NCI-H69 (cell line): ENCODE measurements at places on chromosomes 13 and 19.

DNA sequence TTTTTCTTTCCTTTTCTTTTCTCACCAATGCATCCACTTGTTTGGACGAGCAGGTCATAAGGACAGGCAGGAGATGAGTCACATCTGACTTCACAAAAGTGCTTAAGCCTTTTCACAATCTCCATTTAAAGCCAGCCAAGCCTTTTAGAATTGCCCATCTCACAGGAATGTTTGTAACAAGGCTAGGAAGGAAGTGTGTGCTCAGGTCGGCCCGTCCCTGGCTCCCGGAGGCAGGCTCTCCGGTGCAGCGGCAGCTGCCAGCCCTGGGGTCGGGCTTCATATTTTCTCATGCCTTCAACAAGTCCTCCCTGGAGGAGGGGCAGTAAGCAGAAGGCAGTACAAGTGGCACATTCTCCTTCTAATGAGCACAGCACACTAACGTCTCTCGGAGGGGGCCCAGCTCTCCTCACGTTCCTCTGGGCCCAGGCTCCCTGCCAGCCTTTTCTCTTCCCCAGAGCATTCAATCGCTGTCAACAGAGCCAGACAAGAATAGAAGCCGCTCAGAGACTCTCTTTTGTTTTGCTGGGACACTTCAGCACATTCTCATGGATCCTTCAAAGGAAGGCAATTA is 180.5 kb downstream of the COL4A1 start:
- DNase-seq = no peak

DNA sequence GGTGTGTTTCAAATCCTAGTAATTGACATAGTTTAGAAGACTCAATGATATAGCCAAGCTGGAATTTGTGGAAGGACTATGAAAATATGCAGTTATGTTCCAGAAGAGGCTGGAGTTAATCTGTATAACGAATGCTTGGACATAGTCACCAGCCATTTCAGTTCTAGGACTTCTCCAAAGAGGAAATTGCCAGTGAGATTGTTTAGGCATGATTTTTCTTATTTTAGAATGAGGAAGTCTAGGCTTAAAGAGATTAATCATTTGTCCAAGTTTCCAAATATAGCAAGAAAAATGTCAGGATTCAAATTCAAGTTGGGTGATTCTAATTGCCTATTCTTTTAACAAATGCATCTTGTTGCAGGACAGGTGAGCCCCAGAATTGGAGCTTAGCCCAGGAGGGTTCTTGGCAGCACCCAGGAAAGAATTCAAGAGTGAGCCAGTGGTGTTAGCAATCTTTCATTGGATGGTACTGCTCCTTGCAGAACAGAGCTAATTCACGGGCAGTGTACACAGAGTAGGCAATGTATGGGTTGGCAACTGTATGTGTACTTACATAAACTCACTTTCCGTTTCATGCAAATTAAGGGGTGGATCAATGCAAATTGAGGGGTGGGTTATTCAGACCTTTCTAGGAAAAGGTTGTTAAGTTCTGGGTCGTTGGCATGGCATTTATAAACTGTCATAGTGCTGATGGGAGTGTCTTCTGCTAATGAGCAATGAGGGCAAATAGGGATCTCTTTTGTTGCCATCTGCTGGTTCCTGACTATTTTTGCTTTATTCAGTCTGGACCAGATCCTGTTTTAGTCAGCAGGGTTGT is 763.1 kb upstream of the SLITRK1 start:
- peak; percentile 73 for DNase-seq

DNA sequence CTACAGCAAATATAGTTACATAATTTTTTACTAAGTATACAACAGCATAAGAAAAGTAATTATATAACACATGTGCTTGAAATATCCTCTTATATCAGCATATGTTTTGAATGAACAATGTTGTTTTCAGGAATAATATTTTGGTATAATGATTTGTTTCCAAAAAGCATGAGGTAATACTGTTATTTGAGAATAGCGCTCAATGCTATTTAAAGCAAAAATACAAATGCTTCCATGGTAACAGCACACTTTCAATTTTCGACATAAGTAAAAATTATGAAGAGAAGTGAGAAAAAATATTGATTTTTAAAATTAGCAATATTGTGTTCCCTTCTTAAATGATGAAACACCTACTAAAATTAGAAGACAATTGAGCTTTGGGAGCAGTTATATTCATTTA is 715.9 kb upstream of the ATXN8OS start:
- no peak for DNase-seq

DNA sequence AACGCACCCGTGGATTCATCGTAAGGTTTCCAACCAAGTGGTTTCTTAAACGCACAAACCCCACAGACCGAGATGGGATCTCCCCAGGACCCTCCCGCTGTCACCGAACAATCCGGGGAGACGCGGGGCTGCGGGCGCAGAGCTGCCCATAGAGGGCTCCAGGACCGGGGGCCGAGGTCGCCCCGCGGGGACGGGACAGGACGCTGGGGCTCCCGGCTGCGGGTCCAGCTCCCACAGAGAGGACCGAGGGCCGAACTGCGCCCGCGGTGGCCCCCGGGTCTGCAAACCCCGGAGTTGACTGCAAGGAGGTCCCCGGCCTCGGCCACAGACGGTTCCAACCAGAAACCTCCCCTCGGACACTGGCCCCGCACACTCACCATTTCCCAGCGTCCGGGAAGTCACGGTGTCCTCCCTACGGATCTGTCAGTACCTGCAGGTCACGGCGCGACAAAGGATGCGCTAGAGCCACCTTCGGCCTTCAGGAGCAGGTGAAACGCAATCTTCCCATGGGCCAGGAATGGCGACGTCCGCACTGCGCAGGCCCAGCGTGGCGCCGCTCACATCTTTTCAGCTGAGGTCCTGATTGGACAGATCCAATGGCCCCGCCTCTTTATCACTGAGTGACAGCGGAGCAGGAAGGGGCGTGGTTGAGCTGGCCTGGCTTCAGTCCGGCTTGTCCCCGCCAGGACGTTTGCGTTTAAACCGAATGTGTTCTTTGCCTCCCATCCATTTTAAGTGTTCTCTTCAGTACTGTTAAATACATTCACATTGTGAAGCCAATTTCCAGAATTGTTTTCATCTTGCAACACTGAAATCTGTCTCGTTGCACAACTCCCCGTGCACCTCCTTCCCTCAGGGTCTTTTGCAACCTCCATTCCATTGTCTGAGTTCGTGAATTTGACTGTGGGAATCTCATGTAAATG is at the start of gene ZNF14:
TSS of gene ZNF14 (minus strand) at position 534 of the 923 bp plus-strand sequence. CDS start at position 380, 154 bp downstream.
- peak; percentile 98 for DNase-seq

DNA sequence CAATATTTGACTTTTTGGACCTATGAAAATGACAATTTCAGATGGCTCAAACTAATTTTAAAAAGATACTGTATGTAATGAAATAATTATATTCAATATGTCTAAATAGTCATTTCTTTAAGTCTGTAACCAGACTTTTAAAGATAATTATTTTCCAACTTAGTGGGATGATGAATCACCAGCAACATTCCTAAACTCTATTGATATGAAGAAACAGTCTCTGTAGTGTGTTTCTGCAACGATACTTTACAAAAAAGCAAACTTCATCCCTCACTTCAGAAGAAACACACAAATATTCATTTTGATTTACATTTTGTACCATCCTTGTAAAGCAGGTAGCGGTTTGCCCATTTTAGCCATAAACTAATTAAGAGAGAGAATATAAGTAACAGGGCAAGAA is 417.4 kb downstream of the EFNB2 start:
- no peak for DNase-seq

- no peak for DNase-seq
Measured at GRCh38 chr19:1255186-1256161, 7.1 kb downstream of the MIDN start.

DNA sequence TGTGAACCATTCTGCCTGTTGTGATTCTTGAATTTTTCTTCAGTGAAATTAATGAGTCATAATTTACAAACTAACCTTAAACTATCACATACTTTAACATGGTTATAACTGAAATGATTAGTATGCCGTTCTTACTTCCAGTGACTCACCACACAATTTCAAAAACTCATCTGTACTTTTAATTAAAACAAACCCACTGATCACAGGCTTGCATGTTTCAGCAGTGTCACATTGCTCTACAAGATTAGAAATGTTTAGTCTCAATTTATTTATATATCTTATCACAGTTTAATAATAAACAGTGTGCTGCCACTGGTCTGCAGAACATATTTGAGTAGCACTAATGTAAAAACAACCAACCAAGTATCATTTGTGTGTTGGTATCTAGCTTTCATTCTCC is 2227.9 kb upstream of the PCDH20 start:
- DNase-seq = no peak

GRCh38 chr13:27712421-27712820 is 79.9 kb upstream of the GSX1 start:
- peak; percentile 42 for DNase-seq

DNA sequence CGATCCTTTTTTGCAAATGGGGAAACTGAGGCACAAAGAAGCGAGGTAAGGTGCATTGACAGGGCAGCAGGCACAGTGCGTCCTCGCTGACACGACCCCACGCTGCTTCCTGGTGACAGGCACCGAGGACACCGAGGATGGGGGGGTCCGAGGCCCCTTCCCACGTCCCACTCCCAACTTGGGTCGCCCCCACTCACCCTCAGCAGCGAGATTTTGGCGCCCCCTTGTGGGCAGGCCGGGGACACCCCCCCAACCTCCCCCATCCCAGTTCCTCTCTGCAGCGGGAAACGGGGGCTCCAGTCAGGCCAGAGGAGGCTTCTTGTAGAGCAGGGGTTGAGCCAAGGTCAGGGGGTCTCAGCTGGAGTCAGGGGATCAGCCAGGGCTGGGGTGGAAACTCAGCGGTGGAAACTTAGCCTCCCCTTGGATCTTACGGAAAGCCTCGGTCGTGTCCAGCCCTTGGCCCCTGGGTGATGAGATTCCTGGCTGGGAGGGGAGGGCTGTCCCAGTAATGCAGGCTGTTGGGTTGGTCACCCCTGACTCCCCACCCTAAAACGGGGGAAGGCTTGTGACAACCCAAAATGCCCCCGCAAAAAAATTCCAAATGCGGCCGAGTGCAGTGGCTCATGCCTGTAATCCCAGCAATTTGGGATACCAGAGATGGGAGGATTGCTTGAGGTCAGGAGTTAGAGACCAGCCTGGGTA is 8.2 kb downstream of the SMIM24 start:
- DNase-seq = peak; percentile 48

DNA sequence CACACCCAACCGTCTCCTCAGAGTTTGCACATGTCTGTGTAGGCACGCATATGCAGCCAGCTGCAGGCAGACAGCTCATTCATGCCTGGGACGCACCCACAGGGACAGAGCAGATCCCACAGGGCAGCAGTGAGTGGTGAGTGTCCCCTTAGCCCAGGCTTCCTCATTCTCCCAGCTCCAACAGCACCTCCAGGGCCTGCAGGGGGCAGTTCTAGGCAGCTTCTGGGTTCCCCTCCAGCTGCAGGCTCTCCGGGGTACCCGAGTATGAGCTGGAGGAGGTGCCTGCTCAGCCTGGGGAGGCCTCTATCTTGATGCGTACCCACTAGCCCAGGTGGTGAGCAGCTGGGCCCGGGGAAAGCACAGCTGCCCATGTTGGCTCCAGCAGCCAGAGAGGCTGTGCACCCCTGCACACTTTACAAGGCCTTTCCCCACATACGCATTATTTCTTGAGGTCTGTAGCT is 1.3 kb upstream of the SHANK1 start:
- no peak for DNase-seq

GRCh38 chr19:41882568-41883462 is at the start of gene ARHGEF1:
Gene ARHGEF1 (plus strand): TSS chr19:41883184. CDS start chr19:41888083, 4,899 bp downstream.
- DNase-seq = peak; percentile 82

DNA sequence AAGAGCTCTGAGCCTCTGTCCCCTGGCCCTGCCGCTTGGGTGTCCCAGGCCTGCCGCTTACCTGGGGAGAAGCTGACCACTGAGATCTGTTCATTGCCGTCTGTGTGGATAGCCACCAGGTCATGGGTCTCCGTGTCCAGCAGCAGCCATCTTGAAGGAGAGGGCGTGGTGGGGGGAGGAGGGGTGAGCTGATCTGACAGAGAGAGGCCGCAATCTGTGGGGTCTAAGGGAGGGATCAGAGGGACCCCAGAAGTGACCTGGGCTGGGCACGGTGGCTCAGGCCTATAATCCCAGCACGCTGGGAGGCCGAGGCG is 14.6 kb upstream of the GPR4 start:
- no peak for DNase-seq

GRCh38 chr19:4586245-4586644 is 26.8 kb upstream of the SEMA6B start:
- no peak for DNase-seq

DNA sequence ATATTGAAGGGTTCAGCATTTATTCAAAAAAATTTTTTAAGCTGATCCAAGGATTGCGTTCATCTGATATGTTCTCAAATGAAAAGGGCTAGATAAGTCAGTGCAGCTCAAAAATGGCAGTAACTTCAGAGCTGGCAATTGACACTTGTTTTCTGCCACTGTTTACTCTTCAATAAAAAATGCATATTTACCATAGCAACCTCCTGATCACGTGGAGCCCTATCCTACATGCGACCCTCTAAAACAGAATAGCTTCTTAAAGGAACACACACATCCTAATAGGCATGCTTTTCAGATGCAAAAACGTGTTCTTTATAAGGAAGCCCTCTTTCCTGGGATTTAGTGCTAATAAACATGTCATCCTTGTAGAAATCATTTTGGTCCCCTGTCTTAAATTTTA is 150.2 kb downstream of the ZNF536 start:
- no peak for DNase-seq

DNA sequence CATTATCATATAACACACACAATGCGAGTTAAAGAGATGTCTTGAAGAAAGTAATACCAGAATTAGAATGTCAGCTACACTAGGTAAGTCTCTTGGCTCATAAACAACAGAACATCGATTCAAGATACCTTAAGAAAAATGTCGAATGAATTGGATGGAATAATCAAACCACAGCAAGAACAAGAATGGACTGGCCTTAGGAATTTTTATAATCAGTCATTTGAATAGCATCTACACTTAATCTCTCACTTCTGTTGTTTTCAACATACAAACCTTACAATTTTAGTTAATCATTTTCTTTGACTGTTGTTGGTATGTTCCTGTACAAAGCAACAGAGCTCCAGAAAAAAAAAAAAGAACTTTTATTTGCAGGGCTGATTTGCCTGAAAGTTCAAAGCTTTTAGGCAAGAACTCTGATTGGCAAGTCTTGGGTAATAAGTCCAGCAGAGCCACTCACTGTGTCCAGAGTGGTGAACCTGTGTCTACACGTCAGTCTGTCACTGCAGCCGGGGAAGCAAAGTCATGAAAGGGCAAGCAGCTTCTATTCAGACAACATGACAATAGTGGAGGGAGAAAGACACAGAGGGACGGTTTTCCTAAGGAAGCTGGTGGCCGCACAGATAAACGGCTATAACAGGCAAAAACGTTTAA is 1026.1 kb upstream of the MIR17HG start:
- no peak for DNase-seq

- no peak for DNase-seq
Measured at GRCh38 chr13:110347535-110348308, 40.6 kb downstream of the COL4A2 start.
